T-helper 17 cell (primary cell): ENCODE measurements at places on chromosomes 6 and 20. TPM values are rescaled to one million over a fixed set of nuclear protein-coding genes. Genes with fewer than 3 reads are reported as not detected.

- no peak for DNase-seq
Measured at GRCh38 chr6:100889351-100889750, 8.2 kb upstream of the ASCC3 start.

- no peak for DNase-seq
Measured at GRCh38 chr6:7559651-7560385, 18.3 kb downstream of the DSP start.

DNA sequence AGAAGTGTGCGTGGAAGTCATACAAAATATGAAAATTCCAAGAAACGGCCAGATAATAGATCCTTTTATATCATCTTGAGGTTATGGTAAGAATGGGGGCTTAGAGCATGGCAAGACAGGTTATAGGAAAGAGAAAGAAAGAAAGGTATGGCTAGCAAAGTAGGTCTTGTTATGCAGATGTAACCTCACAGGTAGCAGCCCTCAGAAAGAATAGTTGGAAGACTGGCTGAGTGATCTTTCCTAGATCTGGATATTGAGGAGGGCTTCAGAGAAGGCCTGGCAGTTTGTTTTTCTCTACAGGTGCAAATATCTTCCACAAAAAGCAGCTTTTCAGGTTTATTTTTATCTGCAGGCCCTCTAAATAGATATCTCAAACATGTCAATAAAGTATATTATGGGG lies 679.5 kb downstream of the KHDRBS2 start:
- DNase-seq: no peak

GRCh38 chr6:128206610-128207426 lies 306.0 kb upstream of the THEMIS start:
- DNase-seq: no peak

CTCFL gene
- total RNA-seq: not detected

GRCh38 chr6:137777687-137778075 lies 89.4 kb upstream of the TNFAIP3 start:
- DNase-seq: no peak

DNA sequence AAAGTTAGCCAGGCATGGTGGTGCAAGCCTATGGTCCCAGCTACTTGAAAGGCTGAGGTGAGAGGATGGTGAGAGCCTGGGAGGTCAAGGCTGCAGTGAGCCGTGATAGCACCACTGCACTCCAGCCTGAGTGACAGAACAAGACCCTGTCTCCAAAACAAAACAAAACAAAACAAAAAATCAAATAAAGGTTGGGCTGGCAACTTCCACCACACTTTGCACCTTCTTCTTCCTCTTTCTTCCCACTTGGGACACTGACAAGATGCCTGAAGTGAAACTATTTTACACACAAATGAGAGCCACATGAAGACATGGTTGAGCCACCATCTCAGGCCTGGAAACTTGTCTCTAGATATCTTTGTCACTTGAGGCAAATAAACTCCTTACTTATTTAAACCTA lies 53.8 kb upstream of the CCDC28A start:
- no peak for DNase-seq

GRCh38 chr6:101296169-101296960 lies 97.1 kb upstream of the GRIK2 start:
- no peak for DNase-seq

GRCh38 chr6:125170376-125170775 lies 16.8 kb downstream of the TPD52L1 start:
- no peak for DNase-seq

- no peak for DNase-seq
Measured at GRCh38 chr20:20085812-20086211, 33.5 kb downstream of the CFAP61 start.

- DNase-seq: no peak
Measured at GRCh38 chr6:82711105-82711827, 347.6 kb downstream of the TPBG start.

GRCh38 chr6:100237821-100238220 lies 226.9 kb downstream of the SIM1 start:
- no peak for DNase-seq

DNA sequence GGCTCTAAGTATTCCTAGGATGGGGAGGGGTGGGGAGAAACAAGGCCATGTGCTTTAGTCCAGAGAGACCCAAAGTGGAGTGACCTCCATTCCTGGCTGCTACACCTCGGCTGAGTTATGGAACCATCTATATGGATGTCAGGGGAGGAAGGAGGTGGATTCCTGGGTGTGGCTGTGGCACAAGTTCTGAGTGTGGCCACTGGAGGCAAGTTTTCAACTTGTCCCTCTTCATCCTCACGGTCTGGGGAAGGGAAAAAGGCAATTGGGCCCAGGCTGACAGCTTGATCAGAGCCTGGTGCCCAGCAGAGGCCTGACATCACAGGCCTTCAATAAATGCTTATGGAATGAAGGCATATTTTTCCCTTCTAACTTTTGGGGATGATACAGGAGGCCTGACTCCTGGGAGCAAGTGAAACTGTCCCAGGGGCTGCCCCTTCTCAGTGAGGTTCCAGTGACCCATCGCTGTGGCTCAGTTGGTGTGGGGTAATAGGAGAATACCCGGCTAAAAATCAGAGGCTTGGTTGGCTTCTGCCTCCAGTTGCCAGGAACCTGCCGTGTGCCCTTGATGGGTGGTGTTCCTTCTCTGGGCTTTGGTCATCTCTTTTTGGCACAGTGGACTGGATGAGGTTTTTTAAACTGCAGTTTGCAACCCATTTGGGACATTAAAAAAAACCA lies 1.8 kb upstream of the ITPR3 start:
- DNase-seq: no peak

- DNase-seq: no peak
Measured at GRCh38 chr20:34403908-34404307, 40.8 kb downstream of the ITCH start.

CLDN20 gene
- not detected for total RNA-seq

DNA sequence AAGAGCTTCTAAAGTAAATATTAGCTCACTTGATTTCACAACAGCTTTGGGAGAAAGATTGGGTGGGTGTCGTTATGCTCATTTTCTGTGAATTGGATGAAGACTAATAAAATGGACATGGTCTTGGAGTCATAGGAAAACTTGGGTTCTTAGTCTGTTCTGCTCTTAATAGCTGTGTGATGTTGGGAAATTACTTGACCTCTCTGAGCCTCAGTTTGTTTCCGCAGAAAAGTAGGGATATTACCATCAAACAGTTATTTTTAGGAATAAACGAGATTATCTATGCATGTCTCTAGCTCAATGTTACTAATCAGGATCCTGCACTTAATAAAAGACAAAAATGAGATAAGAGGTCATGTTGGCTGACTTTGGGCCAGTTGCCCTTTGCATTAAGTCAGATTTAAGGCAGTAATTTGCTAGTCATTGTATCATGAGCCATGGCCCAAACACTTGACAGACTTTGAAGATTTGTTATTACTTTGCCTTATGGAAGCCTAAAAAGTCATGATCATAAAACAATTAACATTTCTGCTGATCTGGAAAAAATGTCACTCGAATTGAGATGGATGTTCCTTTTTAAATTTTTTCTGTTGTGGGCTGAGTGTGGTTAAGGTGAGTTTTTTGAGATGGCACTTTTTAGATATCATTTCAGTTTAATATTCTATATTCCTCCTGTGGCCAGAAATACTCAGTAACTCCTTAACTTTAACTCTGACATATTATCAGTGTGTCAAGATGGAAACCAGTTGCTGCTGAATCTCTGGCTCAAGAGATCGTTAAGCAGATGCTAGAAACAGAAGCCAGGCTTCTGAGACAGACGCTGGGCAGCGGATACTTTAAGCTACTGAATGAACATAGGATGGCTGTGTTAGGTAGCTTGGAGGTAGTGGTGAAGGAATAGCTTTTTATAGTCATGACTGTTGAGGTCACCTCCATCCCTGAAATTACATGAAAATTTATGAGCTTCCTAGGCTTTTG lies 291.6 kb downstream of the PHF3 start:
- no peak for DNase-seq

GRCh38 chr6:109610590-109610989 lies 80.4 kb downstream of the AK9 start:
- no peak for DNase-seq

AGPAT4 gene
- total RNA-seq: 15.9 TPM

DUSP15 gene
- not detected for total RNA-seq

GRCh38 chr20:40942006-40942405 lies 86.6 kb upstream of the TOP1 start:
- no peak for DNase-seq

GRCh38 chr6:9103876-9104521 lies 668.7 kb upstream of the SLC35B3 start:
- DNase-seq: no peak

GSTA3 gene
- total RNA-seq: not detected

GRCh38 chr20:5211803-5212714 lies 85.3 kb downstream of the CDS2 start:
- DNase-seq: no peak

DNA sequence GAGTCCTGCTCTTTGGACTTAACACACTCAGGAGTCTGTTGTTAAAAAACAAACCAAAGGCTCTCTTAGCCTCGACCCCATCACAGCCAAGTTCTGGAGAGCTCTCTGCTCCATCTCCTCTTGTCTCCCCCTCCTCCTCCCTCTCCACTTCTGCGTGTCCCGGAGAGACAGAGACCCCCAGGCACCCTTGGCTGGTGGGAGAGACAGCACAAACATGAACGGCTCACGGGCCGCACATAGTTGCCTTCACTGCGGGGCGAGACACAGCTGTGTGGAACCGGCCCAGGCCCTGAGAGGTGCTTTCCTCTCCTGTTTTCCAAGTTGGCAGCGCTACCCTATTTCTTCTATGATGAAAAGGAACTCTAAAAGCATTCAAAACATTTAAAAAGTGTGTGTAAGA lies 23.3 kb upstream of the MYT1 start:
- DNase-seq: no peak

DNA sequence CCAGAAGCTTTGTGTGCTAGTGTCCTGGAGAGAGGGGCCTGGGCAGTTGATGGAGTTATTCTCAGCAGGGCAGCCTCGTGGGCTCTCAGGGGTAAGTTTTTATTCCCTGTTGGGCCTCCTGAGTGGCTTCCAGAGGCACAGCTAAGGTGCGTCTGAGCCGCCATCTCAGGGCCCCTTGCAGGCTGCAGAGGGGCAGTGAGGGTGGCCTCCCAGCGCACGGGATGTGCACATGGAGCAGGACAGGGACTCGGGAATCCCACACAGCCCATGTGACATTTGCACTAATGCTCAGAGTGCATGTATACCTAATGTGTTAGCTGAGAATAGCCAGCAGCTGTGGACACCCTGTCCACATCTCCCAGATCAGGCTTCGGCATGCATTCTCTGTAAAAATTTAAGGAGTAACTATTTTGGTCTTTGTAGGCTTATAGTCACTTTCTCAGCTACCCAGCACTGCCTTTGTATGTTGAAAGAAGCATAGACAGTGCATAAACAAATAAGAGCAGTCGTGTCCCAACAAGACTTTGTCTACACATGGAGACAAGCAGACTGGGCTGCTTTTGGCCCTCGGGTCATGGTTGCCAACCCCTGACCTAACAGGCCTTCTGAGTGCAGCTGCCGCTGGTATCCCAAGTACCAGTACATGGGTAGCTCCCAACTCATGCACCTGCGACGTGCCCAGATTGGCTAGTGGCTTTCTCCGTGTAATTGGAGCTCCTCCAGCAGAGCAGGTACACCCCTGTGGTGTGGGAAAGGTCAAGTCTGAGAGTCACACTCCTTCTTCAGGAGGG lies 18.6 kb upstream of the CST9L start:
- DNase-seq: no peak

- no peak for DNase-seq
Measured at GRCh38 chr20:16350465-16350864, 222.8 kb downstream of the KIF16B start.

FNDC11 gene
- 0.99 TPM for total RNA-seq

SCGN gene
- total RNA-seq: not detected

DNA sequence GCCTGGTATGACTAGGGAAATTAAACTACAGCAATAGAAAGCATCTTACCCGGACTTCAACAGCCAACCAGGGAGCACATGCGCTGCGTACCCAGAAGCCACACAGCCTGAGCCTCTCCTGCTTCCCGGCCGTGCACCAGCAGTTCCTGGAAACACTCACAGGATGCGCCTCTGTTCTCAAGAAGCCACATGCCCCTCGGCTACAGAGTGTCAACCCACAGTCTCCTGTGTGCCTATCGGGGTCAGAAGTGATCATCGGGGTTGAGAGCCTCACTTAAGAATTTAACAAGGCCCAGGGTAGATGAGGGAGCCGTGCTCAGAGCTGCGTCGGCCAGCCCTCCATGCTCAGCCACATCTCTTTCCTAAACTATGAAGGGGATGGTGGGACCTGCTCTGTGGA lies 147.2 kb upstream of the GGTLC1 start:
- no peak for DNase-seq

DNA sequence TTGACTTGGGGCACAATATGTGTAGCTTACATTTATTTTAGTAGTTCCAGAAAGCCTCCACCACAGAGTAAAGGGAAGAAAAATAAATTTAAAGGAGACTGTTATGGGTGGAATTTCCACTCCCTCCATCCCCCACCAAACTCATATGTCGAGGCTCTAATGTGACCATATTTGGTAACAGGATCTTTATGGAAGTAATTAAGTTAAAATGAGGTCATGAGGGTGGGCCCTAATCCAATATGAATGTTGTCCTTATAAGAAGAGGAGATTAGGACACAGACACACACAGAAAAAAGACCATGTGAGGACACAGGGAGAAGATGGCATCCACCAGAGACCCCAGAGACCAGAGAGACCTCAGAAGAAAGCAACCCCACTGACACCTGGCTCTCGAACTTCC lies 189.7 kb downstream of the EDN1 start:
- DNase-seq: no peak

CLVS2 gene
- not detected for total RNA-seq

DNA sequence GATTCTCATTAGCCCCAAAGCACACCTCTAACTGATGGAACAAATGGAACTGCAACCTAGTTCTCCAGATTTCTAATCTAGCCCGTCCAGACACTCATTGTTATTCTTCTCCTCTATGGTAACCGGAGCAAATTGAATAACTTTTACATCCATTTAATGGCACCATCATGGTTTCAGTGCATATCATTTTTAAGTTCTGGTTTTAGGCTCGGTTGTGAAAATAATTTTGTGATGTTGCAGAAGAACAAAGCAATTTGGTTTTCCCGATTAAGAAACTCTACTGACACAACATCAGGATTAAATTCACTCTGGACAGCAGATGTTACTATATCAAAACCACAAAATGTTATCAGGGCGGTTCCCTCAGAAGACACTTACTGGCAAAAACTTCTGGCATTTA lies 42.5 kb upstream of the HBS1L start:
- DNase-seq: no peak

PBOV1 gene
- total RNA-seq: not detected
